ENCODE measurements at places on chromosomes 11 and 22.

DNA sequence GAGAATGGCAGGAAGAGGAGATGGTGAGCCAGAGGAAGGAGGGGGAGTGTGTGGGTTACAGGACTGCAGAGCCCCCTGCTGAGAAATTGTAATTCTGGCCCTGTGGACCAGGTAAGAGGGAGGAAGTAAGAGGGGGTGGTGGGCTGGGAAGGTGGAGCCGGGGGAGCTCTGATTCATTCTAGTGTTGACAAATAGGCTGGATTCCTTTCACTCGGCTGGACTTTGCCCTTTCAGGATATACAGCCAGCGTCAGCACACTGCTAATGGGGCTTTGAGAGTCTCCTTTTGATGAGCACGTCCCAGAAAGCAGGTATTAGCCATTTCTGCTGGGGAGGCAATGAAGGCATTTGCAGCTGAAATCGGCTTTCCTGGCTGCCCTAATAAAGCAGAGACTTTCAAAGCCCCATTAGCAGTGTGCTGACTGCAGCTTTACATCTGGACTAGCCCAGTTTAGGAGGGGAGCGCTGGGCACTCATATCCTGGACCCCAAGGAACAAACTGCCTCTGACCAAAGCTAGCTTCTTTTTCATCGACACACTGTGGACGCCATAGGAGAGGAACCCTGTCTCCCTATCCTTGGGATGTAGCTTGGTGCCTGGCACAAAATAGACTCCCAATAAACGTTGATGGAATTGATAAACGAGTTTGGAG, 44.8 kb upstream of the CADM1 start:
- DNase-seq: no peak

GRCh38 chr11:16326679-16327297, 29.6 kb downstream of the SOX6 start:
- DNase-seq: no peak

- DNase-seq: peak; percentile 80
Observed at GRCh38 chr11:71490731-71491390, 36.2 kb upstream of the KRTAP5-7 start.

DNA sequence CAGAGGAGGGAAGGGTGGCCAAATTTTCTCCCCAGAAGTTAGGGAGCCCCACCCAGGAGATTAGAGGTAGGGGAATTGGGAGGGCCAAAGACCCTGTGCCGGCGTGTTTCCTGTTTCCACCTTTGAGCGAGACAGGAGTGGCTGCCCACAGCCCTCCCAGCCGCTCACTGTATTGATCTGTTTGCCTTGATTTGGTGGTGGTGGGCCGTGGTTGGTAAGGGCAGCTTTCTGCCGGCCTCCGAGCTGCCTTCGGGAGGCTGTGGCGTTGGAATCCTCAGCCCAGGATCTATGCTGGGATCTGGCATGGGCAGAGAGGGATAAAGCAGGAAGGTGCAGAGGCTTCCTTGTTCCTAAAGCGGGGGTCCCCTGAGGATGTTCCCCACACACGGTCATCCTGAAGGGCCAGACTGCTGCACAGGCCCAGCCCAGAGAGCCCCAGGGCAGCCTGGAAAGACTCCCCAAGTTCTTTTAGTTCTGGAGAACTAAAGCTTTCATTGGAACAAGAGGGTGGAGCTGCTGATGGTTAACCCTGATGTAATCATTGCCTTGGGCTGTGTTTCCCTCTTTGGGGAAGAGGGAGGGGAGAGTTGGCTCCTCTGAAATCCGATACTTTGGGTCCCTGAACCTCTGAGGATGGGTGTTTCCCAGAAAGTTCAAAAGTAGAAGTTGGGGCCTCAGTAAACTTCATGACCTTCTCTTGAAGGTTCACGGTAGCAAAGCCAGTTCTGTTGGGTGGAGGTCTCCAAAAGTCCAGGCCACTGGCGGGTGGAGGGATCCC, 7.2 kb downstream of the FAM83F start:
- DNase-seq: no peak

DNA sequence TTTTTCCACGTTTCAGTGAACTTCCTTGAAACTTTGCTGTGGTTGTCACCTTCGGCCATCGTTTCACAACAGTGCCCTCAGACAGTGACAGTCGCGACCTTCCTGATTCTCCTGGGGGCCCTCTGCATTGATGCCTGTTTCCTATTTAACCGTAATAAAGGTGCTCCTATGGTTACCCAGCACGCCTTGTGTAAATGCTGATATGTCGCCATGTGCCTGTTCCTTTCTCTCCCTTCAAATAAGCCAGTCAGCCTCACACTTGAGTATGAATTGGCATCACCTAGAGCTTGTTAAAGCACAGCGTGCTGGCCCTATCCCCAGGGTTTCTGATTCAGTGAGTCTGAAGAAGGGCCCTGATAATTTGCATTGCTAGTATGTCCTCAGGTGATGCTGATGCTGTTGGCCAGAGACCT, 104.8 kb downstream of the MICAL2 start:
- DNase-seq: no peak

GRCh38 chr11:92675303-92675702, 294.1 kb upstream of the MTNR1B start:
- DNase-seq: no peak

DNA sequence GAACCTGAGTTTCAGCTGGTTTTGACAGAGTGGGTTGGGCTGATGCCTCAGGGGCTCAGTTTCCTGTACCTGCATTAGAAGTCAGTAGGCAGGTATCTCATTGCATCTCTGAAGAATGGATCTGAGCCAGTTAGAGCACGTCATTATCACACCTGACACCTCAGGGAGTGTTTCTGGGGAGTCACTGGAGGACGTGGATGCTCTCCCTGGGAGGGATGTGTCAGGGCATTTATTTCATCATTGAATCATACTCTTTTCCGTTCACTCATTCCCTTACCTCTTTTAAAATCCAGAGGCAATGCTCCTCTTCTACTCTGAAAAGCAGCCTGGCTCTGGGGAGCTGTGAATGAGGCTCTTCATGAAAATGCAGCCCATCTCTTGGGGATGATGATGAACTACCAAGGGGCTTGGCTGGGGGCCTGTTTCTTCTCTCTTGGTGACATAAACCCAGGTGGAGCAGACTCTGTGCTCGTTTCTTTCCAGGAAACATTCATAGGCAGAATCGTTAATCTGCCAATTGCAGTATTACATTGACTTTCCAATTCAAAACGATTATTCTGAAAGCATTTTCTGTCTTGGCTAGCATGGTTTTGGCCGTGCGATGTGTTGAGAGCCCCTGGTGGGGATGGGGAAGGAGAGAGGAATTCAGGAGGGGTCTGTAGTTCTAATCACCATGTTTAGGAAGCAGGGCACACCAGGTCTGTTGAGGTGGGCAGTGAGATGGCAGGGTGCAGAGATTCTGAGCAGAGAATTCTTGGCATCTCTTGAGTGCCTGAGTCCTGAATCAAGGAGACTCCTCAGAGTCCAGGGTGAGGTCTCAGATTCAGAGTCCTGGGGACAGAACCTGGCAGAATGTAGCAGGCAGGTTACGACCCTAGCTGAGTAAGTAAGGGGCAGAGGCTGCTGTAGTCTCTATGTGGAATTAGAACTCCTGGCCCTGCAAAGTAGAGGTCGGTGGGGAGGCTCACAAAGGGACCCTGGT, 12.6 kb downstream of the PARVA start:
- DNase-seq: no peak

GRCh38 chr11:77122576-77123212, 5.4 kb upstream of the MYO7A start:
- no peak for DNase-seq

- DNase-seq: no peak
Observed at GRCh38 chr11:68892576-68892975, 11.1 kb downstream of the MRPL21 start.

GRCh38 chr11:44989831-44990566, 39.3 kb upstream of the TP53I11 start:
- DNase-seq: peak; percentile 77

DNA sequence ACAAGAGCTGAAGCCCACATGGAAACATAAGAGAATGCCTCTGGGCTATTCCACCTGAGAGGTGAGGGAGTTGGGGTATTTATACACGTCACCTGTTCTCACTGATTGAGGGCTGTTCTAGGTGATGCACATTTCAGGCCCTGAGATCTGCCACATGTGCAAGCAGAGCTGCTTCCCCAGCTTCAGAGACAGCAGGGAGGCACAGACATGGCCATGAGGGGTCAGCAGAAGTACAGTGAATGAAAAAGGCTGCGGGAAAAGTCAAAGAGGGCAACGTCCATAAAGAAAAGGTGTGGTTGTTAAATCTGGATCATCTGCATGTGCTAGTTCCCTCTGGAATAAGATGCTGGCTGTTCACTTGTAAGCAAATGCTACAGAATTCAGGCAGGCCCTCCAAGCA, 75.4 kb downstream of the GAB4 start:
- no peak for DNase-seq

- DNase-seq: peak; percentile 99
Observed at GRCh38 chr11:34105079-34105956, at the start of gene NAT10. Gene NAT10, plus strand, starts transcription at chr11:34105629. Its CDS starts 2,597 bp downstream, at chr11:34108226.

DNA sequence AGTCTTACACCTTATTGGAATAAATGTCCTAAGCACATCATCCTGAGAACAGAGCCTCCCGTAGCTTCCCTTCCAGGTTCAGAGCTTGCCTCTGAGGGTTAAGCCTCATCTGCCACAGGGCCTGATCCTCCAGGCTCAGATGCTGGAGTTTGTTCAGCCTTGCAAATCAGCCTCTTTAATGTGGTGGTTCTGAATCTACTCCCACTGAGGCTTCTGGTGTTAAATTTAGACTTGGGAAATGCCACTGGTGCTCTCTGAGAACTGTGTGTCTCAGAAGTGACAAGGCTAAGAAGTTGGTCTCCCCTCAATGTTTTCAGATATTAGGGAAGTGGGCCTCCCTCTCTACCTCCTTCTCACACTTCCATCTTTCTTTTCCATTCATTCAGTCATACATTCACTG, 68.7 kb downstream of the CCDC81 start:
- no peak for DNase-seq

- DNase-seq: no peak
Observed at GRCh38 chr11:72959998-72960731, 146.0 kb downstream of the ATG16L2 start.

GRCh38 chr11:80783561-80783960, 1342.7 kb upstream of the TENM4 start:
- DNase-seq: no peak

DNA sequence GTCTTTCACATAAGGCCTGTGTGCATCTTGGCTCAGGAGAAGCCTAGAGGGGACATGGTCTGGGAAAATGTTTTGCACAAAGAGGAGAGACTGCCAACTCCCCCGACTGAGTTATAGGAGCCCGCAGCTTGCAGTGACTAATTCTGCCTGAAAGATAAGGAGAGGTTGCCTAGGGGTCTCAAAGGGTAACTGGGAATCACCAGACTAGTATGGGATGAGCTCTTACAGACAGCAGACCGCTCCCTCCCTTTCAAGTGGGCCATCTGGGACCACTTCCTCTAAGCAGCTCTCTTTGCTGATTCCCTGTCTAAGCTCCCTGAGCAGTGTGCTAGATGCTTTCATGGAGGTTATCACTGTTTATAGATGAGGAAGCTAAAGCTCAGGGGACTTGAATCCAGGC, 105.1 kb downstream of the TENM4 start:
- DNase-seq: no peak

DNA sequence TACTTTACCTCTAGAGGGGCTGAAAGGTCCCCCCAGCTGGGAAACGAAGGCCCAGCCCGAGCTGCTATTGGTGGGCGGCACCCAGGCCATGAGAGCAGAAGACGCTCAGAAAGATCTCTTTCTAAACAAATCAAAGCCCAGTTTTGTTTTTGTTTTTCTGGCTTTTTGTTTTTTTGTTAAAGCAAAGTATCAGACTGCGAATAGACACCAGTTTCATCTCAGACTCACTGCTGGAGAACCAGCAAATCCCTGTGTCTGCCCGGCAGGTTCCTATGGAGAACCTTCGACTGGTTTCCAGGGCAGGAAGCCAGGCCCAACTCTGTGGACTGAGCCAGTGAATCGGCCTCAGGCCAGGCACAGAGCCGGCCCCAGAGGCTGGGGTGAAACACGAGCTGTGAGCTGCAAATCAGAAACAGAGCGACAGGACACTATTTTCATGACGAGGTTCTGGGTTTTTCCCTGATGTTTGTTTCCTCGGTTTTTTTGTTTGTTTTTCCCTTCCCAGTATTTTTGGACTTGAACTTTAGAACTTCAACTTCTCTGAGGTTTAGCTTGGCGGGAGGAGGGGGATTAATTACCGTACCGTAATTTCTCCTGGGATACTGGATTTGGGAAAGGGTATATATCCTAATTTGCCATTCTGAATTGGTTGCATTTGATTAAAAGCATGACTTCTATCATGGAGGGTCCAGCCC, 16.0 kb upstream of the B4GALNT4 start:
- no peak for DNase-seq

DNA sequence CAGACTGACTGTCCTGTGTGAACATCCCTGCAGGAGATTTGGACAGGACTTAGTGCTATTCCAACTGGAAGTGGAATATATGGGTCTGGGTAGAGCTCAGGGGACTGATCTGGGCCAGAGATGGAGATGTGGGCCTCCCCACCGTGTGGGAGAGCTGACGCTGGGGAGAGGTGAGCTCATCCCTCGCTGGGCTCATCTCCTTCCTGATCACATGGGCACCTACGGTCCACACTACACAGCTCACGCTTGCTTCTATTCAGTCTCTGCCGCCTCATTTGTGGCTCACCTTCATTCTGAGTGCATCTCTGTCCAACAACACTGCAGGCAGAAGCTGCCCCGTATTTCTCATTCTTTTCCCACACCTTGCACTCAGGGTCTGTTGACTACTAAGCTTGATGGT, 16.6 kb upstream of the RAB1B start:
- DNase-seq: no peak

GRCh38 chr22:27686534-27686933, 115.0 kb downstream of the MN1 start:
- DNase-seq: no peak

- DNase-seq: peak; percentile 89
Observed at GRCh38 chr11:58905721-58906547, 33.4 kb upstream of the GLYATL1 start.

- DNase-seq: no peak
Observed at GRCh38 chr11:76678321-76678720, 7.8 kb upstream of the LRRC32 start.

- DNase-seq: peak; percentile 87
Observed at GRCh38 chr11:6646071-6646470, 9.5 kb downstream of the DCHS1 start.

DNA sequence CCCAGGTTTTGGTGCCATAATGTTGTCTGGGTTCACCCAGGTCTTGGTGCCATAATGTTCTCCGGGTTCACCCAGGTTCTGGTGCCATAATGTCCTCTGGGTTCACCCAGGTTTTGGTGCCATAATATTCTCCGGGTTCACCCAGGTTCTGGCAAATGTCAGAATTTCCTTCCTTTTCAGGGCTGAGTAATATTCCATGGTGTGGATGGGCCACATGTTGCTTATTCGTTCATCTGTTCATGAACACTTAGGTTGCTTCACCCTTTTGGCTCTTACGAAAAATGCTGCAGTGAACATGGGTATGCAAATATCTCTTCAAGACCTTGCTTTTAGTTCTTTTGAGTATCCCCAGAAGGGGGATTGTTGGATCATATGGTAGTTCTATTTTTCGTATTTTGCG, 15.1 kb upstream of the GRAMD4 start:
- no peak for DNase-seq

Measured in osteocyte (in vitro differentiated cells).